ENCODE measurements at places on chromosomes 12 and 14.
A peak's percentile ranks its signal among the peaks of the same experiment; 100 is the strongest.

DNA sequence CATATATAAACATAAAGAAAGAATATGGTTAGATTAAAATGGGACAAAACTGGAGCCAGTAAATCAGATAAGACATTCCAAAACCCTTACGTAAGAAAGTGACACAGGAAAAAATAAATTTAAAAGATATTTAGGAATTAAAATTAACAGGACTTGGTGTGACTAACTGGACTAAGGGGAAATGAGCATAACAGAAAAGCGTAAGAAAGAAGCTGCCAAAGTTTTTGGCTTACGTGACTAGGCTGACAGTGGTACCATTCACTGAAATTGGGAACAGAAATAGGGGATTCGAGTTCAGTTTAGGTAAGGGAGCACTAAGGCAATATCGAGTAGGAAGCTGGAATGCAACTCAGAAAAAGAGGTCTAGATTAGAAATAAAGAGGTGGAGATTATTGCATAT is 7.8 kb downstream of the CDK17 start:
- no peak for DNase-seq

GRCh38 chr12:4307593-4308333 is 13.2 kb upstream of the TIGAR start:
- DNase-seq: peak; percentile 80

- DNase-seq: no peak
Observed at GRCh38 chr12:91139286-91139685, 28.0 kb upstream of the LUM start.

DNA sequence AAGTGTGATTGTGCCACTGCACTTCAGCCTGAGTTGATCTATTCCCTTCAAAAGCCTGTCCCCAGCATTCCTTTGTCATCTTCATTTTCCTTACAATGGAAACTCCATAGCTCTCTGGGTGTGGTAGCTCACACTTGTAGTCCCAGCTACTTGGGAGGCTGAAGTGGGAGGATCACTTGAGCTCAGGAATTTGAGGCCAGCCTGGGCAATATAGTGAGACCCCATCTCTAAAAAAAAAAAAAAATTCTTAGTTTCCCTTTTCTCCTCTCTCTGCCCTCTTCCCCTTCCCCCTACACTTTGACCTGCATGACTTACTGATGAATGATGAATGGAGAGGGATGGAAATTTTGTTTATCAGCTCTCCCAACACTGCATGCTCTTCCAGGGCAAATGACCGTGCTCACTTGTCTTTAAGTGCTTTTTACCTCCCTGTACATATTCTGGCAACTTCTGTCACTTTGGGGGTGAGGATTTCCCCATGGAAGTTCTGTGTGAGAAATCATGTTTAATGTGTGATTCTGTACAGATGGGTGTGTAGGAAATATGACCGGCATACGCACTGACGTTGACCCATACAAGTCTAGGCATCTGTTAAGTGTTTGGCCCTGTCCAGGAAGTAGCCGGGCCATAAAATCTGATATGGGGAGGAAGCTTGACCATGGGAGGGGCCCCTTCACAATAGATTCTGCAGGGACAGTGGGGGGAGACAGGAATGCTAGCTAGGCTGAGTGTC is 65.4 kb downstream of the ZFP36L1 start:
- DNase-seq: no peak

GRCh38 chr12:13252616-13253015 is 56.1 kb downstream of the EMP1 start:
- no peak for DNase-seq

DNA sequence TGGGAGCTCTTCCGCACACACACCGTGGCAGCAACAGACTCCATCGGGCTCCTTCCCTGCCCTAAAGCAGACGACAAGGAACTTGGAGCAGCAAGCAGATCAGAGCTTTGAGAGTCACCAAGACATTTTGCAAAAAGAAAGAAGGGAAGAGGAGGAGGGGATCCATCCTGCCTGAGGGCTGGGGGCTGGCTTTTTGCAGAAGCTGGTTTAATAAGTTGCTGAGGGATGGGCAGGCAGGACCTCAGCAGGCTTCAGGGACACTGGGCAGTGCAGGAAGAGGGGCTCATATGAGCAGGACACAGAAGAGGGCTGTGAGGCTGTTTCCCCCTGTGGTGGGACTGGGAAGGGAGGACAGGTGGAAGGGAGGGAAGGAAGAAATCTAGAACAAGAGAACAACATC is 133.4 kb upstream of the GSC start:
- DNase-seq: no peak

DNA sequence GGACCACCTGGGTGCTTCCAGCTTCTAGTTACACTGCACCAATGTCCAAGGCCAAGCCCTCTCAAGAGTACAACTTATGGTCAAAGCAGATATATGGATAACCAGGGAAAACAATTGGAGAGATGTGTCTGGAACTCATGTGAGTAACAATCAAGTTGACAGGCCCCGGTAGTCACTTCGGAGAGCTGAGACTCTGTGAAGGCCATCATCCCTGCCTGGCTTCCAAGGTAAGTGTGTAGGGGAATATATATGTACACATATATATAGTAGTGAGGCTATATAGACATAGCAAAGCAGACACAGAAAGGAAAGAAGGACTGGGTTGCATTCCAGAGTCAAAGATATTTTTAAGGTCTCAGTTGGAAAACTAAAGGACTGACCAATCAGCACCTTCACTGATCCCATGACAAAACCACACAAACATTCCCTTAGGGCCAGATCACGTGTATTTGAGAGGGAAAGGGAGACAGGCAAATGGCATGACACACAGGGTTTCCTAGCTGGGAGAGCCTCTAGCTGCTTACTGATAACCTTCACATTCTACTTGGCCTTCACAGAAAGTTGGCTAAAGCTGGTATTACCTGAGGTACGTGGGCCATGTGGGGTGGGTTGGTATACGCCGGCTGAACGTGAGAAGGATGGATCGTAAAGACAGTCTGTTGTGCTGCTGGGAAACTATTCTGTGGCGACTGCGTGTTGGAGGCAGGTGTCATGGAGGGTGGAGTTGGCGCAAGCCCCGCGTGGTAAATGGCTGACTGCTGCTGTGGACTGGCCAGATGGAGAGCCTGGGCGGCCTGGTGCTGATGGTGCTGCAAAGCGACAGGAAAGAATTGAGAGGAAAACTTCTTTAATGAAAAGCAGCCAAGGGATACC is 50.0 kb downstream of the SH2B3 start:
- DNase-seq: no peak

- DNase-seq: no peak
Observed at GRCh38 chr12:52259657-52260243, 14.7 kb upstream of the KRT86 start.

GRCh38 chr12:132583411-132583710 is 27.0 kb downstream of the LRCOL1 start:
- DNase-seq: no peak

- no peak for DNase-seq
Observed at GRCh38 chr14:78673845-78674244, 503.7 kb downstream of the NRXN3 start.

- no peak for DNase-seq
Observed at GRCh38 chr14:87139299-87139698, 853.7 kb downstream of the GALC start.

DNA sequence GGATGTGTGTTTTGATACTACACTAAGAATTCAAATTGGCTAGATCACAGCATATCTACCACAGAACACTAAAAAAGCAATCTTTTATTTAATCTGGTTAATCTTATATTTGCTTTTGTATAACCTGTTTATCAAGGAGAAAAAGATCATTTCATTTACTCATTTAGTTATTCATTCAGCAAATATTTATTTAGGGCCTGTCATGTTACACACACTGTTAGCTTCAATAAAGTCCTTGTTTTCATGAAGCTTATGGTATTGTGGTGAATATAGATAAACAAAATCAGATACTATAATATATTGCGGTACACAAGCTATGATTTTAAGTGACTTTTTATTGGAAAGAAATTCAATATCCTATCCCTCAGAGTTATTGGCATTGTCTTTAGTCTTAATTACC is 350.8 kb downstream of the LRFN5 start:
- DNase-seq: no peak

DNA sequence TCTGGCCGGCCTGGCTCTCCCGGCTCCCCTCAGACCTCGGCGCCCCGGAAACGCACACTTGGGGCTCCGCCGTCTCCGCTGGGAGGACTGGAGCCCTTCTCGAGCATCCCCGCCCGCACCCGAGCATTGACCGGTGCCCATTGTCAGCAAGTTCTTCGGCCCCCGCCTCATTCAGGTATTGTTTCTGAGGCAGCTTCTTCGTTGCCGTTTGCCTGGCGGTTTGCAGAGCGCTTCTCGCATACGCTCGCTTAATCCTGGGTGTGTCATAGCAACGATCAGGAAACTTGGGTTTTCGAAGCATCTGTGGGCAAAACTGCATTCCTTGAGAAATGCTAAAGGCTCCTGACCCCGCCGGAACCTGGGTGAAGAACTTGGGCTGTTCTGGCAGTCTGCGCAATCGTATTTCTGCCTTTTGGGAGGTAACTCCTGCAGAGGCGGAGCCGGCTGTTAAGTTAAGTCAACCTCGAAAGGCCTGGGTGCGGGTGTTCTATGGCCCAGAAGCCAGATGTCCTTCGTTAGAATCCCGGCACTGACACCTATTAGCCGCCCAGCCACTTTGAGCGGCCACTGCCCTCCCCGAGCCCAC is 518 bp downstream of the GSKIP start:
- DNase-seq: peak; percentile 29

DNA sequence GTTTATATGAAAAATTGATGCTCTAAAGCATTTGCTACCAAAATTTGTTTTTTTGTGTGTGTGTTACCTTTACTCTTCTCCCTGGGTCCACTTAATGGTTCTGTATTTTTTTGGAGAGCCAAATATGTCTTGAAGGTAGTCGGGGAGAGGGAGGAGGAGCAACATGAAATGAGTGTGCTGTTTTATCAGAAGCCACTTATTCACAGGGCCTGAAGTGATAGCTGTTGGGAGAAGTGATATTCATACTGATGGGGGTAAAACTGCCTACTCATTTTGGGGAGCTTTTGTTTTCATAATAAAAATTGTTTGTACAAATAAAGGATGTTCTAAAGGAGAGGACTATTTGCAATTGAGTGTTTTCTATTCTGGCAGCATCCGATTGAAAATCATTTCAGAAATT is 29.2 kb downstream of the CRADD start:
- no peak for DNase-seq

GRCh38 chr14:74786796-74787315 is 23.7 kb downstream of the YLPM1 start:
- no peak for DNase-seq

DNA sequence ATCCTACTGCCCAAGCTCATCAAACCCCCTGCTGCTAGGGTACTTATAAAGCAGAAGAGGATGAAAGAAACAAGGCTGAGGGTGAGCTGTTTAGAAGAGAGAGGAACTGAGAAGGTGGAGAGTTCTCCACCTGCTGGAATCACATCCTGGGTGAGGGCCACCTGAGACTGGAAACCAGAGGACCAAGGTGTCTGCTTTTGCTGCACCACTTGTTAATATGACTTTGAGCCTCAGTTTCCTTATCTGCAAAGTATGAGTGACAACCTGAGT is 203.2 kb upstream of the SSTR1 start:
- DNase-seq: no peak

GRCh38 chr14:38083039-38083438 is 124.7 kb upstream of the SSTR1 start:
- DNase-seq: no peak

GRCh38 chr12:125604976-125605375 is 539.7 kb downstream of the AACS start:
- no peak for DNase-seq

- DNase-seq: no peak
Observed at GRCh38 chr14:47485421-47485820, 190.0 kb downstream of the MDGA2 start.

GRCh38 chr12:34292736-34293625 is 270.7 kb downstream of the ALG10 start:
- no peak for DNase-seq

DNA sequence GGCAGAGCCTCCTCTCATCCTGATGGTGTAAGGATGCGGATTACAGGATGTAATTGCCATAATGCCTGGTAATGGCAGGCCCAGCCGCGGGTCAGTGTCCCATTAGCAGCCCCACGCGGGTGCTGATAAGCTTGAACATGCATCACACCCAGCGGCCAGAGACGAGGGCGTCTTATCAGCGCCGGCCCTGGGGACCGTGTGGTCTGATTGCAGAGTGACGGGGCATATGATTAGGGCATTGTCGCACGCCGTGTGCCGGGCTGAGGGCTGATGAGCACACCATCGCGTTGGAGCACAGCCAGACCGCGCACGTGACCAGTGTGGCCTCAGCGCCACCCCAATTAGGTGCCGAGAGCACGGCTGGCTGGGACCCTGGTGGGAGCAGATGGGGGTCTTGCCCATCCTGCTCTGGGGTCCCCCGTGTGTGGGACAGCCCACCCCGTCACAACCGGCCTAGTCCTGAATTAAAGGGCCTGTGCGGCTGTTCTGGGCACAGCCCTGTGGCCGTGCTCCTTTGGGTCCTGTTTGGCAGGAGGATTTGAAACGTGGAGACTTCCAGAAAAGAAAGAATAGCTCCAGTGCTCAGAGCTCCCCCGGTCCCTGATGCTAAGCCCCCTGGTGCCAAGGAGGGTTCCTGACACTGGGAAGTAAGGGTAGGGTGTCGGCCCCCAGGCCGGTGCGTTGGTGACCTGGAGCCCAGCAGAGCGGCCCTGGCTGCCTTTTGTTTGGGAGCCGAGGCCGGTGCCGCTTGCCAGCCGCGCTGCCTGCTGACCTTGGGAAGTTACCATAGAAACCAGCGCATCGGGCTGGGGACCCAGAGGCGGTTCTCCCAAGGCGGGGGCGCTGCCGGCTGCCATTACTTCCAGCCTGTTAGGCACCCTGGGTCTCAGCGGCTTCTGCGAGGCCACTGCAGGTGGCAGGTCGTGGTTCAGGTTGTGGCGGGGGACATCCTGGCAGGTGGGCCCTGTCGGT is 20.7 kb downstream of the KIF26A start:
- peak; percentile 62 for DNase-seq

DNA sequence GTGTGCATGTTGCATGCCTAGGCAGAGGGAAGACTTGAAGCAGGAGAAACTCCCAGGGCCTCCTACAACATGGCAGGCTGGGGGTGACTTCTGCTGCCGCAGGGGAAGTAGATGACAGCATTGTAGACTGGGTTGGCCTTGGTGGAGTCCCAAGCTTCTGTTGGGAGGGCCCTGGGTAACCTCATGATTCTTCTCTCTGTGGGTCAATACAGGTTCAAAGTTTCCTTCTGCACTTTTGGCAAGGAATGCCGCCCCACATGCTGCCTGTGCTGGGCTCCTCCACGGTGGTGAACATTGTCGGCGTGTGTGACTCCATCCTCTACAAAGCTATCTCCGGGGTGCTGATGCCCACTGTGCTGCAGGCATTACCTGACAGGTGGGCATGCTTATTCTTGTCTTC is 78.4 kb upstream of the RIC8B start:
- no peak for DNase-seq

- DNase-seq: no peak
Observed at GRCh38 chr14:55754471-55754870, 174.5 kb downstream of the KTN1 start.

- no peak for DNase-seq
Observed at GRCh38 chr14:103872481-103873113, 25.2 kb upstream of the PPP1R13B start.

DNA sequence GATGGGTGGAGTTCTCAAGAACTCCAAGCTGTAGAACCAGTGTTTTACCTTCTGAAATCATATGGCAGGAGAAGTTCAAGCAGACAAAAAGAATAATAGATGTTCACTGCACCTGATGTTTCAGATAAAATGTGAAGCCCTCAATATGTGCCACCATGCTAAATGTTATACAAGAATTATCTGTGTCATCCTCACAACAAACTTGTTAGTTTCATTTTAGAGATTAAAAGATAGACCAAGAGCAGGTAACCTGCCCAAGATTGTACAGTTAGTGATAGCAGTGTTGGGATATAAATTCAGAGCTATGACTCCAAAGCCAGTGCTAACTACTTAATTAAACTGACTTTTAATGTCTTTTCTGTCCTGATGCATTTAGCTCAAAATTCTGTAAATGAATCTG is 44.7 kb downstream of the FRS2 start:
- no peak for DNase-seq
